Muscle of arm (tissue), 14 donors: ENCODE measurements at places on chromosomes 6 and 20. TPM values are rescaled to one million over a fixed set of nuclear protein-coding genes. Genes with fewer than 3 reads are reported as not detected.

Gene EPHA7
- polyA plus RNA-seq, result 9.9 TPM

GRCh38 chr6:101083533-101084175 is 202.5 kb upstream of the ASCC3 start:
- DNase-seq, result no peak

DNA sequence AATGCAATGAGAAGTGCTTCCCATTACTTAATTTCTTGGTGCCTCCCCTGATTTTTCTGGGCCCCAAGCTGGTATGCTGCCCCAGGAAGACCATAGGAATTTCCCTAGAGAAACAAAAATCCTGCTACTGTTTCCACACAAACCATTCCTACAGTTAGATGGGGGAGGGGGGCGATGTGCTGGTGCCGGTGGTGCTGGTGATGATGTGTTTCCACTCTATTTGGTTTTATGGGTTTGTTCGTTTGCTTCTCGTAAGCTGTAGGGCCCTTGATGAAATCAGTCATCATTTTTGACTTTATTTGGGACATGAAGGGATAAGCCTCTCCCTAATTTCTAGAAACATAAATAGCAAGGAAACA is 105.1 kb downstream of the MKKS start:
- no peak for DNase-seq

Gene STX7
- polyA plus RNA-seq, result 43.7 TPM

Gene SYTL3
- 14.7 TPM for polyA plus RNA-seq

Gene F13A1
- polyA plus RNA-seq, result 41.7 TPM

- no peak for DNase-seq
These were observed 76.1 kb upstream of the NAA20 start for GRCh38 chr20:19940988-19941460.

DNA sequence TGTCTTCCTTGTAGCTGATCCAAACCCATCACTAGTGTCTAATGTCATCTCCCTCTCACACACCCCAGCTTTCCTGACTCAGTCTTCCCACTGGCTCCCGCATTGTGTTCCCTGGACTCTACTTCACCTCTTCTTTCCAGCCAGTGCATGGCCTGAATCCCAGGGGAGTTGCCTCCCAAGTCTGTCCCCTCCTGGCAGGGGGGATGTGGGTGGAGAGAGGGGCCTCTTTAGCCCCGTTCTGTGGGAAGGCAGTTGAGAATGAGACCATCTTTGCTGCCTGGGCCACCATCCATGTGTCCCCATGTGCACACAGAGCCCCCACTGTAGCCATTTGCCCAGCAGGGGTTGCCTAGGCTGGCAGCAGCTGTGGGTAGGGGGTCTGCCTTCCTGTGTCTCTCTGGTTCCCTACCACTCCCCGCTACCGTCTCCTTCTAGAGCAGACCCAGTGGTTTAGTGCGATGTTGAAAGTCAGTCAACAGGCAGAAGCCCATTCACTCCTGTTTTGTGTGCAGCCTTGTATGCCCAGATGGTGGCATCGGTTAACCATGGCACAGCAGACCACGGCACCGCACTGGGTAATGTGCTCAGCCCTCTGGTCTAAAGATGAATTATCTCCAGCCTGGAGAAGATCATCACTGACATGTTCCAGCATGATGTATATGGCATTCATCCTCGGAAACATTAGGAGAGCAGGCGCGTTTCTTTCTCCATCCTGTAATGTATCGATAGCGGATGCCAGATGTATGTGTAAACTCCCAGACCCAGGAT is 178.8 kb upstream of the SNX9 start:
- DNase-seq, result no peak

- DNase-seq, result no peak
These were observed 51.2 kb upstream of the RNF182 start for GRCh38 chr6:13873288-13874190.

Gene PROKR2
- not detected for polyA plus RNA-seq

Gene BPI
- not detected for polyA plus RNA-seq

Gene VWA7
- polyA plus RNA-seq, result 2.2 TPM
